Uterus (tissue), 4 donors: ENCODE measurements at places on chromosomes 7 and 10.

DNA sequence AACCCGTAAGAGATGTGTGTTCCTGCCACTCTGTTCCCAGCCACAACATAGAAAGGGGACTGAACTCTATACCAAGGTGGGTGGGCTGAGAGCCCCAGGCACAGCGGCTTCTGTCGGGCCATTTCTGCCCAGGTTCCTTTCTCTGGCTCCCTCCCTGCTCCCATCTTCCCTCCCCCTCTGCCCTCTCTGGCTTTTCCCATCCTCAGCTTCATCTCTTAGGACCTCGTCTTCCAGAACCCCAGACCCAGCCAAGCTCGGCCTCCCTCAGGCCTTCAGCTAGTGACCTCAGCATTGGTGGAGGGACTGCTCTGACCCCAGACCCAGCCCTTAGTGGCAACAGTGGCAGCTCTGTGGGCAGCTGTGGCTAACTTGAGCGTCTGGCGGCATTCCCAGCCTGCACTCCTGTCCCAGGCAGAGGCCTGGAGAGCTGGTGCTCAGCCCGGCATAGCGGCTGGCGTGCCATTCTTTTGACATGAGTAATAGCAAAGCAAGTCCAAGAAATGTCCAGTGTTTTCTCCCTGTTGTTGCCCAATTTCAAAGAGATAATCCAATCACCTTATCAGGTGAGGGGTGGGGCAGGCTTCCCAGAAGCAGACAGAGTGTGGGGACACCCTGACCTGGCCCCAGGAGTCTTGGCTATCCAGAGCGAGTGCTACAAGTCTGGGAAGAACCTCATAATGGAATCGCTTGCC is 15.9 kb downstream of the PTPRE start:
- DNase-seq = no peak

DNA sequence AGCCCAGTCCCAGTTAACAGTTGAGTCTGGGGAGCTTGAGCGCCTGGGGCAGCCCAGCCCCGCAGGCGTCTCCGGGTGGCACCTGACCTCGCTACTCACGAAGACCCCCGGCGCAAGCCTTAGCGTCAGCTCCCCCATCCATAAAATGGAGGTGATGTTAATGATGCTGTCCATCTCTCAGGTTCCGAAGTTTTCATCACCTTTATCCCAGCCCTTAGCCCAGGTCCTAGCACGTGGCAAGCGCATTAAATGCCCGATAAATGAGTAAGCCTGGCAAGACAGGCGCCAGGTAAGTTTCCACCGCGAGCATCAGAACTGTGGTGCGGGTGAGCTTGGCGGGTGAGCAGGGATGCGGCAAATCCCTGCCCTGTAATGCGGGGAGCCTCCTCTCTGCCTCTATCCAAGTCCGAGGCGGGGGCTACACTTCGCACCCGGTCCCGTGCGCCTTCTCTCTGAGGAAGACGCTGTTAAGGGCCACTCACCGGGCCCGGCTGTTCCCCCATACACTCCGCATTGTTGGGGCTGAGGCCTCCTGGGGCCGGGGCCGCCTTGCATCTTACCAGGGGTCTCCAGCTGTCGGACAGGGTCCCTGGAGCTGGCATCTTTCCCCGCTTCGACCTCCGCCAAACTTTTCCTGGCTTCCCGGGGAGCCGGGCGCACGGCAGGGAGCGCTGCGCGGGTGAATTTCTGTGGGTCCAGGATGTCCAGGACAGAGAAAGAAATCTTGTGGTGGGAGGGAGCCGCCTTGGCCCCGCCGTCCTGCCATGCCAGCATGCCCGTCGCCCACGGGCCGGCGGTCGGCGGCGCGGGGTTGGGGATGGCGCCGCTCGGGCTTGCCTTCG is 444 bp downstream of the NKX1-2 start:
- DNase-seq = no peak

- DNase-seq = peak; percentile 91
These were observed 57.4 kb downstream of the SPOCK2 start for GRCh38 chr10:72030762-72031543.

DNA sequence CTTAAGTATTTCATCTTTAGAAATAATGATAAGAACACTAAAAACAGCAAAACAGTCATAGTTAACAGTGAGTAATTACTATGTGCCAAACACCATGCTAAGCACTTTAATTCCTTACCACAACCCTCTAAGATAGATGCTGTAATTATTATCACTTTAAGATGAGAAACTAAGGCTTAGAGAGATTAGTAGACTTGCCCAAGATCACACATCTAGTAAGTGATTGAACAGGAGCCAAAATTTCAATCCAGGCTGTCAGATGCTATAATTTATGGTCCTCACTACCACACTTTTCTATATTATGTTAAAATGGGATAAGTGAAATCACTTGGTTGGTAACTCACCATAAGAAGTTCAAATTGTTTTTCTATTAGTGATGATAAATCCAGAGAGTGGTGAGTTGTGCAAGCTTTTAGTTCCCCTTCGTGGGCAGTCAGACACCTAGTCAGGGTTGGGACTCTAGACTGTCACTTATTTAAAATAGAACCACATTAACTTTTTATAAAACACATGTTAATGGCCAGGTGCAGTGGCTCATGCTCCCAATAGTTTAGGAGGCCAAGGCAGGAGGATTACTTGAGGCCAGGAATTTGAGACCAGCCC is 85.9 kb upstream of the GATA3 start:
- no peak for DNase-seq

GRCh38 chr10:76429368-76430060 is 998.1 kb downstream of the LRMDA start:
- DNase-seq = no peak

DNA sequence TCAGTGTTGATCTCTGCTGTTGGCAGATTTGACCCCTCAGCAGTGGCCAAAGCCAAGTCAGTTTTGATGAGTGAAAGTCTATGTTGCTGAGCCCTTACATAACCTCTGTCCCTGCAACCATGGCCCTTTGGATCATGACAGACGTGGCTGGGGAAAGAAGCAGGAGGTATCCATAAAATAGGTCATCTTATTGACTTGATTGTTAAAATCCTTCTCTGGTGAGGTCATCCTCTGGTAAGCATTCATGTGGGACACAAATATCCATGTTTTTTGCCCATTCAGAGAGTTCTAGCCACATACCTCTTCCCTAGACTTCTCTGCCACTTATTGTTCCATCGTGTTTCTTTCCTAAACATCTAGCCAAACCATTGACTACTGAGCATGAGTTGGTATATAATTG is 251.9 kb upstream of the PTER start:
- DNase-seq = no peak

DNA sequence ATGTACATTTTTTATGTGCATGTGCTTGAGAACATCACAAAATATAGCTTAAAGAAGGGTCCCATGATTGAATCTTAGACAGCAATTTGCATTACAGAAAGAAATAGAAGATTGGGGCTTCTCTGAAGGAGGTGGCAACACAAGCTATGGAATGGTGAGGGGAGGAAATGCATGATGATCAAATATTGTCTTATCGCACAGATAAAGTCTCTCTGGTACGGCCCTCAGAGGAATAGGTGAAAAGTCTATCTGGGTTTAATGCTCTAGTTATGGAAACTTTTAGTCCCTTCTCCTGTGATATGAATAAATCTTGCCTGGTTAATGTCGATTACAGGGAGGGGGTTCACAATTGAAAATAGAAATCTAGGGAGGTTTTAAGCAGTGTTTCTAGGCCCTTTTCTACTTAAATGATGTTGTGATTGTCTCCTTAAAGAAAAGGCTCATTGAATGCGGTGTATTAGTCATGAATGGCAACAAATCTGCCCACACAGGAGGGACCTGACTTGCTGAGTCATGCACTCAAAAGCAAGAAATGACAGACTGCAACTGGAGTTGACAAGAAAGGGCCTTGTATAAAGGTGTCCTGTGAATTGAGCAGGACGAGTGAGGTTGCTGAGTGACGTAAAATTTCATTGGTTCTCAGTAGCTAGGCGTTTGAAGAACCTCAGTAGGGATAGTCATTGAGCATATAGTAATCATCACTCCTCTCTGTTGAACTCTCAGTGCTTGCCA is 133.4 kb upstream of the CSTF2T start:
- no peak for DNase-seq
